Activated CD8-positive, alpha-beta memory T cell treated with anti-CD3 and anti-CD28 coated beads for 4 hours (primary cell): ENCODE measurements at places on chromosomes 2 and 18.

- DNase-seq: no peak
These were observed 308.7 kb downstream of the CNTNAP5 start for GRCh38 chr2:124333784-124334183.

GRCh38 chr2:128289439-128289838, 29.2 kb downstream of the HS6ST1 start:
- DNase-seq: no peak

GRCh38 chr18:46693996-46694395, 37.0 kb upstream of the LOXHD1 start:
- no peak for DNase-seq

DNA sequence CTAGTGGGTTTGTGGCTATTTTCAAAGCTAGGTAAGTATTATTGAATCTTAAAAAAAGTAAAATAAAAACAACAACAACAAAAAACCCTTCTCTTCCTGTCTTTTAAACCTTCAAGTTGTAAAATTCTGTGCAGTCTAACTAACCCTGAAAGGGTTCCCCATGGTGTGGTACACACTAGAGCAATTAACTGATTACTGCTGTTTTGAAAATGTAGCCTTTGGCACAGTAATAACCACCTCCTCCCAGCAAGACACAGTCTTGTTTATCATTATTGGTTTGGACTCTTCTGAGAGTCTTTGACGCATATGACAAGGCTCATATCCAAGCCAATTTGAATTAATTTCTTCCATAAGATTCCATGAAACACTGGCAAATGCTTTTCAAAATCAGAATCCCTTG, 2184.6 kb upstream of the PIK3C3 start:
- no peak for DNase-seq

GRCh38 chr2:114046373-114046772, 156.5 kb downstream of the ACTR3 start:
- no peak for DNase-seq
